Fibroblast of villous mesenchyme (primary cell): ENCODE measurements at places on chromosomes 3 and 15. TPM values are rescaled to one million over a fixed set of nuclear protein-coding genes. Genes with fewer than 3 reads are reported as not detected.

The VIPR1 gene
- 0.32 TPM in 1 of 2 replicates, not detected in the other for total RNA-seq

The CCDC33 gene
- total RNA-seq = 0.86 and 1.9 TPM in 2 replicates

The SMCO1 gene
- under 0.01 TPM in 1 of 2 replicates, not detected in the other for total RNA-seq

The IQCH gene
- total RNA-seq = 2.6 and 4.7 TPM in 2 replicates

The SLC30A4 gene
- 11.9 and 16.0 TPM in 2 replicates for total RNA-seq

The SPSB4 gene
- not detected in 2 replicates for total RNA-seq
